ENCODE measurements at places on chromosomes 13 and 19.

DNA sequence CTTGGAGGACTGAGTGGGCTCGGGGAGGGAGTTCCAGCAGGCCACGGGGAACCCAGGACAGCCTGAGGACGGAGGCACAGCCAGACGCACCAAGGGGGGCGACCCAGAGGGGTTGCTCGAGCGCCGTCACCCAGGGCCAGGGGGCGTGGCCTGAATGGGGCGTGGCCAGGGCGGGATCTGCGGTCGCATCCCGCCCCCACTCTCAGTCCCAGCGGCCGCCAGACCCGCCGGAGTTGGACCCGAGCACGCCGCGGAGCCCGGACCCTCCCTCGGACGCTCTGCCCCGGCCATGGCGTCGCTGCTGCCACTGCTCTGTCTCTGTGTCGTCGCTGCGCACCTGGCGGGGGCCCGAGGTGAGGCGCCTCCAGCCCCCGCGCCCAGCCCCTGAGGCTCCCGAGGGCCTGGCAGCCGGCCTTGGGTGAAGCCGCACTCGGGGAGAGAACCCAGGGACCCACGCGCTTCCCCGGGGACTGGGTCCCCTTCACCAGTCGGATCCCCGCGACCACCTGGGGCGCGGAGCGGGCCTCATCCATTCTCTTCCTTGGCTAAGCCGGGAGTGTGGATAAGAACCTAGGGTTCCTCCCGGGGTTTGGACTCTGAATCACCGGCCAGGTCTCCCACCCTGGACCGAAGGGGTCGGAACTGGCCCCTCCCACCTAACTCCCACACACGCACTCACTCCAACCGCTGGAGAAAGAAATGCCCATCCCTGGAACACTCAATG is at the start of gene CILP2:
Gene CILP2 (plus strand): TSS at position 205 of the 724 bp plus-strand sequence. CDS start 85 bp downstream, at position 290.
- DNase-seq, result no peak

- DNase-seq, result no peak
These were observed 2612.9 kb downstream of the PCDH9 start for GRCh38 chr13:64617231-64617630.

DNA sequence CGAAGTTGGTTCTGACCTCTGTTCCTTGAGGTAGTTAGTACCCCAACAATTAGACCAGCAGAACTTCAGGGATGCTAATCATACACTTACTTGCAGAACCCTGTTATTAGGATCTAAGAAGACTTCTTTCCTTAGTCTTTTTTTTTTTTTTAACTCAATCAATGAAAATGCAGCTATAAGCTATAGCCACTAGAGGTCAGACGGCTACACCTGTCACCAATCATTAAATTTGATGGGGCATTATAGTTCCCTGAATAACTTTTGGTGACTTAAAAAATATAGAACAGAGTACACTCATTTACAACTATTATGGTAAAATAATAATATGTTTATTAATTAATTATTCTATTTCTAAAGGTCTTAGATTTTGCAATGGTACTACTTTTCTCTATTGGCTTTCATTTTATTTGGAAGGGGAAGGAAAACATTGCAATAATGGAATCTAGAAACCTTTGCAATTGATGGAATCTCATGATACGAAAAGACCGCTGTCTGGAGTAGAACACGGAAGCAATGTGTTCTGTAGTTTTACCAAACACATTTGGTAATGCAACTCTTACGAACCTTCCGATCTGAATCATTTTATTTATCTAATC is 483.2 kb downstream of the DIAPH3 start:
- no peak for DNase-seq

DNA sequence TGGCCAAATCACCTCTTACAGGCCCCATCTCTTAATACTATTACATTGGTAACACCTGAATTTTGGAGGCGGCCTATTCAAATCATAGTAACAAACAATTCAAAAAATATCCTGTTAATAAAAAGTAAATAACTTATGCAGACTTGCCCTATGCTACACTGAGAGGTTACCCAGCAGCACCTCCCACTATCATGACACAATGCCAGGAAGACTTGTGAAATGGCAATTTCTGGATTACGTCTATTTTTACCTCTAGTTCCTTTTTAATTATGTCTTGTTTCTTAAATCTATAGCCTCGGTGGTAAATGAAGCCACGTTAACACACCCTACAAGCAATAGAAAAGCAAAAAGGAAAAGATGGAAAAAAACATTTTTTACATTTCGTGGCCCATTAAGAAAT is 6.2 kb upstream of the DZIP1 start:
- DNase-seq, result no peak

GRCh38 chr13:88544836-88545235 is 873.7 kb downstream of the SLITRK5 start:
- DNase-seq, result no peak

- DNase-seq, result peak; percentile 71
These were observed 2.5 kb downstream of the LCP1 start for GRCh38 chr13:46179491-46179908.

- DNase-seq, result no peak
These were observed 22.0 kb downstream of the COL4A1 start for GRCh38 chr13:110284779-110285484.

- DNase-seq, result no peak
These were observed 2.0 kb upstream of the PTOV1 start for GRCh38 chr19:49848938-49849337.

DNA sequence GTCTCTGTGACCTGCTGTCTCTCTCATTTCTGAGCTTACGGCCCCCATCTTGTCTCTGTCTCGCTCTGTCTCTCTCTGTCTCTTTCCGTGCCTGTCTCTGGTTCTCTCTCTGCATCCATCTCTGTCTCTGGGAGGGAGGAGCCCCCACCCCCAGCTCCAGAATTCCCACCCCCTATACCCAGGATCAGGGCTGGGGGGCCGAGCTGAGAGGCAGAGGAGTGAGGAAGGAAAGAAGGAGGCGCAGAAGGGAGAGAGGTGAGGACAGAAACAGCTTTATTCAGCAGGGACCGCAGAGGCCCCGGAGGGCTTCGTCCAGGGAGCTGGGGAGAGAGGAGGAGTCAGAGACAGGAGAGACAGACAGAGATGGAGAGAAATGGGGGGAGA is 14.0 kb downstream of the JOSD2 start:
- DNase-seq, result no peak

GRCh38 chr13:95698047-95698749 is 21.3 kb downstream of the DNAJC3 start:
- no peak for DNase-seq

GRCh38 chr13:40384976-40385857 is 281.2 kb downstream of the FOXO1 start:
- no peak for DNase-seq

DNA sequence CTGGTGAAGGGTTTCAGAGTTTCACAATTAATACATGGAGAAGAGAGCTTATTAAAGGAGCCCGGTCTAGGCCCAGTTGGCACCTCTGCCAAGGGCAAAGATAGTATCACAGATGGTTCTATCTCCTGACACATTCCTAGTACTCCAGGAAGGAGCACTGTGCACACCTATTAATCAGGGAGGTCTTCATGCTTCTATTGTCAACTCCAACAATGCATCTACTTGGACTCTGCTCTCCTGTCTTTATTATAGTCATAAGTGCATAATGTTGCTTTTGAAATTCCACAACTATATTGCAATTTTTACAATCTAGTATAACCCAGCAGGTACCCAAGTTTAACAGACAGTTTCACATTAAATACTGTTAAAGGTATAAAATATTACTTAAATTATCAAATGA is 174.5 kb upstream of the TSC22D1 start:
- no peak for DNase-seq

DNA sequence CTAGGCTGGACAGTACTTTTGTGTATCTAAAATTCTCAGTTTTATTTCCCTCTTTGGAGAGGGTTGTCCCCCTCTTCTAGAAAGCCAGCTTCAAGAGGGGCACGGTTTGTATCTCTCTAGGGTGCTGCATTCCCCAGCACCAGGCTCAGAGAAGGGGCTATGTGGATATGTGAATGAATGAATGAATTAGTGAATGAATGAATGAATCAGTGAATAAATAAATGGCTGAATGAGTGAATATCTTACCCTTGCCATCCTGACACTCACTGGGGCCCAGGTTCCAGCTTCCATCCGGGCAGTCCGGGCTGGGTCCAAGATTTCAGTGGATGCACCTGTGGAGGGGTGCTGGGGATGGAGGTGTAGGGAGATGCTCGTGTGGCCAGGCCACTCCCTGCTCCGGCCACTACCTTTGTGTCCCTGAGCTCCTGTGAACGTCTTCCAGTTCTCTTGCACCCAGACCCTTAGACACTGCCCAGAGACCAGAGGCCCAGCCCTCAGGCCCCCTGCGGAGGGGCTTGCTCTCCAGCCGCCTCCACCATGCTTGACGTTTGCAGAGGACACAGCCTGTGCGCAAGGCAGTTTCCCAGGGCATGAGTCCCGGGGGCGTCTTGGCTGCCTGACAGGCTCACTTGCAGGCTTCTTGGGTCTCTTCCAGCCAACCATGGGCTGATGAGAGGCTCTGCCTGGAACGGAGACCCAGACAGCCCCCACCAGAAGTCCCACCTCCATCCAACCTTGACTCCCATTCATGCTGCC is 2.8 kb upstream of the KCNN1 start:
- no peak for DNase-seq

DNA sequence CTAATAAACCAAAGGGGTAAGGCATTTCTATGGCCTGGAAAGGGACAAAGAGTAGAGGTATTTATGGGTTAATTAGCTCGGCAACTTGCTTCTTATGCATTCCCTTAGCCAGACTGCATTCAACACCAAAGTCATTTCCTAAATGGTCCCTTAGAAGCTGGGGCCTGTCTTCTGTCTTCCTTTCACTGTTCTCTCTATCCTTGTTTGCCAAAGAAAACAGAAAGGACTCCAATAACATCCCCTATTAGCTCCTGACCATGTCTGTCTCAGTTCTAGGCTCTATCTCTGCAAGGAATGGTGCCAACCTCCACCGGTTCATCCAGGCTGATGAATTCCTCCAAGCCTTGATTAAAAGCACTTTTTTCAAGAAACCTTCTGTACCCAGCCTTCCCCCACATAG is 123.5 kb downstream of the KCTD12 start:
- DNase-seq, result no peak

- no peak for DNase-seq
These were observed 49.6 kb upstream of the DIAPH3 start for GRCh38 chr13:60213236-60213744.

- DNase-seq, result no peak
These were observed 416 bp upstream of the DOCK9 start for GRCh38 chr13:98978280-98978679.

DNA sequence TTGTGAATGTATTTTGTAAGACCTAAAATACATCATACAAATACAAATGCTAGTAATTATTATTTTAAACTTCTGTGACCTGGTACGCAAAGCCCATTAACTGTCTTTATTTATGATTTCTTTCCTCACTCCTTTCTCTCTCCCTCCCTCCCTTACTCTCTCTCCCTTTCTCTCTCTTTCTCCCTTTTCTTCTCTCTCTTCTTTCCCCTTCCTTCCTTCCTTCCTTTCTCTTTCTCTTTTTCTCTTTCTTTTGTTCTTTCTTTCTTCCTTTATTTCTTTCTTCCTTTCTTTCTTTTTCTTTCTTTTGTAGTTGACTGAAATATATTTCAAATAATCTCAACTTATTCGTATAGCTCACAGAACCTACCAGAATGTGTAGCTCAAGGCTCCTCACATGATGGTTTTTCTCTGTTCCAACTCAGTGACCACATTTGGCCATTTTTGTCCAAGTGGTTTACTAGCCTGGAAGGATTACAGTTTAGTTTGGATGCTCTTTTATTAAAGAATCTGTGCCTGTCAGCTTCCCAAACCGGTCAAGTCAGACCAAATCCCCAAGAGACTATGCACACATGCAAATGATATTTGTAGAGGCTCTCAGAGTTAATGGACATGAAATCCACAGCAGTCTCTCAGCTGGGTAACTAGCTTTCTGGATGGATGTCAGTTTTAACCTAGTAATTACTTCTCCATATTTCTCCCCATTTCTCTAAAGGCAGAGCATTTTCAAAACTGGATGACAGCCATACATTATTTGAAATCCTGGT is 71.7 kb downstream of the POSTN start:
- no peak for DNase-seq

DNA sequence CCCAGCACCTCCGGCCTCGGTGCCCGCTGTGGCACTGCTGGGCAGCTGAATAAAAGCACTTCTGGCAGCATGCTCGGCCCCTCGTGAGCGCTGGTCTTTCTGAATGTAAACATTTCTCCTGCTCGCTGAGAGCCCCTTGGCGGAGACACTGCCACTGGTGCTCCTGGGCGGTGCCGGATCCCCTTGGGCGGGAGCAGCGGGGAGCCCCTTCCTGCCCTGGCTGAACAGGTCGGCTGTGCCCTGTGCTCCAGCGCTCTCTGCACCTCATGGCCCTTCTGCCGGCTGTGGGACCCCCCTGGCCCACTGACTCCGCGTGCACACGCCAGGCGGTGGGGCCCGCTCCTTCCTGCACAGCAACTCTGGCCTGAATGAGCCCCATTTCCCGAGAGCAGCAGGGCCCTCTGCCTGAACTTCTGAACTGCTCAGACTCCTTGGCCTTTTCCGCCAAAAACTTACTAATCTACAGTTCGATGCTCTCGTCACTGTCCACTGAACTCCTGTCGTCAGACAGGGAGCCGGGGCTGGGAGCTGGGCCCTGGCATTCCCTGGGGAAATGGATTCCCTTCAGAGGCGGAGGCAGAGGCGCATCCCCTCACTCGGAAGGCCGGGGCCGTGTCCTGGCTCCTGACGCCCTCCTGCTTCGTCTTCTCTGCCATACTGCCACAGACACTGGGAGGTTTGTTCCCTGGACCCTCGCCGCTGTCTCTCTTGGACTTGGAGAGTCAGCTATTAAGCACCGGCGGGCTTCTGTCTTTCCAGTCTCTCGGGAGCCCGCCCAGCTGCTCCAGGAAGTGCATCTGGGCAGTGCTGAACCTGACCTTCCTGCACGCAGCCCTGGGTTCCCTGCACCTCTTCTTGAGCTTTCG is 14.2 kb downstream of the RB1 start:
- DNase-seq, result no peak

- no peak for DNase-seq
These were observed 958.5 kb upstream of the MIR17HG start for GRCh38 chr13:90388887-90389452.

- no peak for DNase-seq
These were observed 56.7 kb downstream of the GNG7 start for GRCh38 chr19:2645826-2646225.

All from stimulated activated CD8-positive, alpha-beta memory T cell treated with anti-CD3 and anti-CD28 coated beads, Interleukin-2, amount 100 ng/mL, for 1 hour (primary cell).